Panc1 (cell line): ENCODE measurements at places on chromosomes 5 and 9. TPM values are rescaled to one million over a fixed set of nuclear protein-coding genes. Genes with fewer than 3 reads are reported as not detected.

The DMRT3 gene
- total RNA-seq, result not detected

The CFAP157 gene
- not detected for total RNA-seq

The SLU7 gene
- 45.7 TPM for total RNA-seq

The TCERG1 gene
- total RNA-seq, result 75.9 TPM

The SOX30 gene
- total RNA-seq, result not detected

DNA sequence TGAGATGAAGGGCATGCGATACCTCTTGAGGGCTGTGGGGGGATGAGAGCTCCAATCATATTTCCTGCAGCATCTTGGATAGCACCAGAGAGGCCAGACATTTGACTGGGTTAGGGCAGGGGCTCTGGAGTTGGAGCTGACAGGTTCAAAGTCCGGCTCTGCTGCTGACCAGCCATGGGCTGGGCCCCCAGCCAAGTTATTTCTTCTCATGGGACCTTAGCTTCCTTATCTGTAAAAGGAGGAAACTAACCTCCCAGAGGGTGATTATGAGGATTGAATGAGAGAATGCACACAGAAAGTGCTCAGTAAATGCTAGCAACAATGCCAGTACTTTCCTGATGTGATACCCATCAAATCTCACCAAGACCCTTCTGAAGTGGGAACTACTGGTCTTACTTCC lies 65.2 kb upstream of the SLC25A51 start:
- no peak overlapping the region for H3K4me3 ChIP-seq
- DNase-seq, result no peak
- H3K36me3 ChIP-seq, result no peaks in the 10 kb centered on the region; the same call in none of the 2 replicates
- H3K27me3 ChIP-seq, result no peaks in the 10 kb centered on the region

- no peaks in the 10 kb centered on the region; the same call in 1 of the 2 replicates for H3K27me3 ChIP-seq
- peak; percentile 25 for DNase-seq
- no peaks in the 10 kb centered on the region for H3K36me3 ChIP-seq
- no peaks in the 10 kb centered on the region for H3K4me1 ChIP-seq
- no peak overlapping the region for H3K27ac ChIP-seq
- no peak overlapping the region for H3K4me3 ChIP-seq
These were observed 117.0 kb downstream of the TRPM6 start for GRCh38 chr9:74770508-74771261.

DNA sequence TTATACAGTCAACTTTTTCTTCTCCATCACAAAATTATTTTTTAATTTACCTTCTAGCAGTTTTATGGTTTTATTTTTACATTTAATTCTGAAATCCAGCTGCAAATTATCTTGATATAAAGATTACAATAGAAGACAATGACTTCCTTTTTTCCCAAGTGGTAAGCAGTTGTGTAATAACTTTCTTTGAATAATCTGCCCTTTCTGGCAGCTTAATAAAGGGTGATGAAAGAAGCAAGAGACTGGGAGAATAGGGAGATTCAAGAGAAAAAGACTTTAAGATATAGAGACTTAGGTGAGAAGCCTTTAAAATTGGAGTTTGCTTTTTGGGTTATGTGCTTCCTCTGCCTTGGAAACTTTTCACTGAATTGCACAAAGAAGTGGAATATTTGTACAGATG lies 100.4 kb upstream of the FREM1 start:
- no peaks in the 10 kb centered on the region for H3K4me1 ChIP-seq
- no peak overlapping the region for H3K4me3 ChIP-seq
- no peak for DNase-seq
- no peak overlapping the region for H3K27ac ChIP-seq
- no peaks in the 10 kb centered on the region for H3K36me3 ChIP-seq

- no peak overlapping the region for H3K4me3 ChIP-seq
- H3K36me3 ChIP-seq, result no peaks in the 10 kb centered on the region
- peaks cover 9% of the 10 kb centered on the region for H3K4me1 ChIP-seq
These were observed 342.0 kb upstream of the WWC1 start for GRCh38 chr5:167949435-167949834.

DNA sequence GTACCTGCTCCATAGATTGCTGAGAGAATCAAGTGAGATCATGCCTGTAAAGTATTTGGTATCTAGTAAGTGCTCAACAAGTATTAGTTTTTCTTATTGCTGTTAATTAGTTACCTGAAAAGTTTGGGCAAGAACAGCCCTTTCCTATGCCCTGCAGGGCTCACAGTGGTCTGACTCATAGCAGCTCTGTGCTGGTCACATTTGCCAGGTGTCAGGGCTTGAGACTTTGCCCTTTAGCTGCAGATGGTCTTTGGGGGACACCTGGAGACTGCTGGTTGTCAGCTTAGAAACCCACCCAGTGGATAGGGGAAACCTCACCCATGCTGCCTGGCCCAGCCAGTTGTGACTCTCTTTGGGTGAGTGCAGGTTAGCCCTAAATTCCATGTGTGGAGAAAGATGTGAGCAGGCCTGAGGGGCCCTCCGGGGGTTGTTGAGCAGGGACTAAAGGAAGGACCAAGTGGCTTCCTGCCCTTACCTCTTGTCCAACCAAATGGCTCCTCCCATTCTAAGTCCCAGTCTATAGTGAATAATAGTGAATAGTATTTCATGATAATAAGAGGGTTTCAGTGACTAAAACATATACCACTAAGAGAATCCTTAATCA lies 9.0 kb downstream of the COL27A1 start:
- H3K27me3 ChIP-seq, result no peaks in the 10 kb centered on the region
- peaks cover 4% of the 10 kb centered on the region for H3K4me1 ChIP-seq
- H3K36me3 ChIP-seq, result no peaks in the 10 kb centered on the region

- H3K4me3 ChIP-seq, result no peak overlapping the region
- H3K27ac ChIP-seq, result no peak overlapping the region
- H3K36me3 ChIP-seq, result no peaks in the 10 kb centered on the region; the same call in 1 of the 2 replicates
- 0 out of 2 replicates have a peak, but pooled peaks cover 3% of the 10 kb centered on the region for H3K4me1 ChIP-seq
- peak; percentile 70 for DNase-seq
- H3K27me3 ChIP-seq, result no peaks in the 10 kb centered on the region
These were observed 34.2 kb downstream of the SUSD1 start for GRCh38 chr9:112140936-112141335.

- no peak overlapping the region for H3K27ac ChIP-seq
- no peak for DNase-seq
- no peaks in the 10 kb centered on the region for H3K36me3 ChIP-seq
These were observed 15.7 kb downstream of the TMEM8B start for GRCh38 chr9:35844628-35845270.

DNA sequence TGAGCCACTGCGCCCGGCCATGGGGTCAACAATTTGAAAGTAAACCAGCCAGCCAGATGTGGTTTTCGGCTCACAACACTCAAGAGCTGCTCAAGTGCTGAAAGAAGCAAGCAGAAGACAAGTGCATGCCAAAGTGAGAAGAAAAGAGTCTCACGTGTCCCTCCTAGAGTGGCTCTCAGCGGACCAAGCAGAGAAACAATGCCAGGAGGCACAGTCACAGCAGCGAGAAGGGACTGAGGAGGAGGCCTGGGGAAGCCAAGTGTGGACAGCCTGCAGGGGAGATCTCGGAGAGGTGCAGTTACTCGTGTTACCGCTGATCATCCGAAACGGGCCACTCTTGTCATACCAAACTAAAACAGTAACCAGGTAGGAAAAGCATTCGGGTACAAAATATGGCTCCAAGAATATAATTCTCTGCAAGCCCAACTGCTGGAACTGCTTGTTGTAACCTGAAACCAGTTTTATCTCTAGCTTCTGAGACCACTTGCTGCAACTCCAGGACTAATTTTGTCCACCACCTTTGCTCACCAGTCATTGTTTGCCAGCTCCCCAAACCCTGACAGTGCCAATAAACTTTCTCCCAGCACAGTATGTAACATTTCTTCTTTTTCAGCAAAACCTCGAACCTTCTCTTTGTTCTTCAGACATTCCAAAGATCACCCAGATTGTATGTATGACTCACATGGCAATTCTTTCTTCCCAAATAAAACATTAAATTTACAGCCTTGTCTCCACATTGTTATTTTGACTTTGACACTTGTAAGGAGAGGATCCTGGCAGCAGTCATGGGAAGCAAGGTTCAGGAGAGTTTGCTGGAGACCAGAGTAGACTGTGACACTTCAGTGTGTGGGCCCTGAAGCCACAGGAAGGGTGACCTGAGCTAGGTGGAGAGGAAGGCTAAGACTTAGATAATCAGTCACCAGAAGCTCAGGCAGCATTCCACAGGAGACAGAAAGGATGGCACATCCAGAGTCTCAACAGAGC lies 6.3 kb downstream of the SLC35D2 start:
- H3K27me3 ChIP-seq, result no peaks in the 10 kb centered on the region
- peaks cover 11% of the 10 kb centered on the region for H3K4me1 ChIP-seq
- H3K36me3 ChIP-seq, result no peaks in the 10 kb centered on the region; the same call in 1 of the 2 replicates
- no peak overlapping the region for H3K4me3 ChIP-seq
- H3K27ac ChIP-seq, result 0 out of 2 replicates have a peak overlapping the region, but pooled peaks have one; percentile 44
- DNase-seq, result no peak

DNA sequence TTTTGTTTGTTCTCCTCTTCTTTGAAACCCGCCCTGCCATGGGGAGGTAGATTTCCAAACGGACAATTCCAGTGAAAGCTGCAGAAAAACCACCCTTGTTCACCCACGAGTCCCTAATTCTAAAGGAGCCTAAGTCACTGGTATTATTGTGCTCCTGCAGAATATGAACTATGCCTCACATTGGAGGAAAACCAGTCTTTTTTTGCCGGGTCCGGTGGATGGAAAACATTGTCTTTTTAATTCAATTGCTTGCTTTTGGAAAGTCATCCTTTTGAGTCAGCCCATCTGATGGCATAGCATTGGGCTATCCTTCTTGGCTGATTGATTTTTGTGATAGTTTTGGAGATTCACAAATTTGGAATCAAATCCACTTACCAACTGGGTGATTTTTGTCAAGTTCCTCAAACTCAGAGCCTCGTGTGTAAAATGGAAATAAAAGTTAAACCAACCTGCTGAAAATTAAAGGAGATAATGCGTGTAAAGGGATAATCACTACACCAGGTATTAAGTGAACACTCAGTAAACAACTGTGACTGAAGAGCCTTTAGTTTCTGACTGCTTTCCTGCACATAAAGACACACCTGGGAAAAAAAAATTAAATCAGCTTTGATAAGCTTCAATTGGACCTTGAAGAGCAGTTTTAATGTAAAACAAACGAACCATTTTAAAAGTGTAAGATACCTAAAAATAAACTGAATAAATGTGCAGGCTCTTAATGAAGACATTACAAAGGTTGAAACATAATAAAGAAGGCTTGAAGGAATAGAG lies 780 bp upstream of the CCNJL start:
- peaks cover 53% of the 10 kb centered on the region for H3K4me1 ChIP-seq
- DNase-seq, result no peak
- H3K27ac ChIP-seq, result peak overlapping the region; percentile 98
- no peaks in the 10 kb centered on the region for H3K27me3 ChIP-seq
- peak overlapping the region; percentile 79 for H3K4me3 ChIP-seq
- no peaks in the 10 kb centered on the region for H3K36me3 ChIP-seq

- H3K4me3 ChIP-seq, result no peak overlapping the region
- H3K4me1 ChIP-seq, result no peaks in the 10 kb centered on the region
- DNase-seq, result no peak
- no peaks in the 10 kb centered on the region for H3K36me3 ChIP-seq
- H3K27me3 ChIP-seq, result no peaks in the 10 kb centered on the region
These were observed 180.4 kb downstream of the GAS1 start for GRCh38 chr9:86766912-86767311.

GRCh38 chr9:108475813-108476212 lies 380.0 kb downstream of the ACTL7B start:
- no peak for DNase-seq
- no peak overlapping the region for H3K4me3 ChIP-seq
- no peak overlapping the region for H3K27ac ChIP-seq

DNA sequence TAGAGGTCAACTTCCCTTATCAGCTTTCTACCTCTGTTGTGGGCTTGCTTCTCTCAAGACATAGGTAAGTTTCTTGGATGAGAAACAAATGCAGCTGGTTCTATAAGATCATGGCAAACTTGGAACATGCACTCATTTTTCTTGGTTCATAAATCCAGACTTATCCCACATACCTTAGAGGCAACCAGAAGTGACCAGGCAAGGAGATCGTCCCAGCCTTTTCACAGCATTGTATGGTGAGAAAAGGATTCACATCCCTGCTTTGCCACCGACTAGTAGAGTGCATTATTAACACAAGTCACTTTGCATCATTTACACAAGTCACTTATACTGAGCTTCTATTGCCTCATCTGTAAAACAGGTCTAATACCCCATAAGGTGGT lies 35.4 kb downstream of the LHFPL2 start:
- H3K27me3 ChIP-seq, result no peaks in the 10 kb centered on the region
- no peak overlapping the region for H3K27ac ChIP-seq
- peaks cover 7% of the 10 kb centered on the region; the same call in 1 of the 2 replicates for H3K4me1 ChIP-seq
- no peak for DNase-seq

GRCh38 chr5:560792-561166 lies 36.5 kb upstream of the SLC9A3 start:
- H3K27ac ChIP-seq, result no peak overlapping the region
- H3K4me1 ChIP-seq, result peaks cover 8% of the 10 kb centered on the region
- H3K4me3 ChIP-seq, result no peak overlapping the region
- DNase-seq, result no peak
